ENCODE measurements at places on chromosomes 5 and 9.

DNA sequence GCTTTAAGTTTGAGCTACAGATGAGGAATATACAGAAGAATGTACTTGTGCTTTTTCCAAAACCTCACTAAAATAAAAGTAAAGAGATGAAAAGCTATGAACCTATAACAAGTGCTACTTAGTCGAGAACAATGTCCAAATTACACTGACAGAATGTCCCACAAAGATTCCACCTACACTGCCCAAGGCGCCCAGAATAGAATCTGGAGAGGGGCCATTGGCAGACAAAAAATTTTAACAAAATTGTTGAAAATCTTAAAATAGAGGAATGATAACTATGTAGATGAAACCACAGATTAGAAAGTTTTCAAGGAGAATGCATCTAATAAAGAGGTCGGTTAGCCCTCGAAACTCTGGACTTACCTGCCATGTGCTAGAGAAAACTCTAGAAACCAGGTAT, 235.3 kb downstream of the CETN3 start:
- no peak for DNase-seq

DNA sequence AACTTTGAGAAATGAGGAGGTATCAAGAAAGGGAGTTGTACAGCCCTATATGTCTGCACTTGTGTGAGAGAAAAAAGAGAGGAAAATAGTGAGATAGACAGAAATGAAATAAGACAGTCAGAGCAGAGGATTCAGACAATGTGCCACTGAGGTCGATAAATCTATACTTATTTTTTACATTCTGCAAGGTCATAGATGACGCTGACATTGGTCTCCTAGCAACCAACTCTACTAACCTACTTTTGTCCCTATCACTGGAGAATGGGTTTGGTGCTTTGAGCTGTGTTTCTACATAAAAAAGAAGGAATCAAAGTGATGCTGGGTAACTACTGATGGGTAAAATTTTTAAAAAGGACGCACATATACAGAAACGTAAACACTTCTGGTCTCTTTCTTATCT, 573.3 kb upstream of the RORB start:
- no peak for DNase-seq

- peak; percentile 93 for DNase-seq
Measured at GRCh38 chr9:89602978-89603766, 1.6 kb upstream of the GADD45G start.

DNA sequence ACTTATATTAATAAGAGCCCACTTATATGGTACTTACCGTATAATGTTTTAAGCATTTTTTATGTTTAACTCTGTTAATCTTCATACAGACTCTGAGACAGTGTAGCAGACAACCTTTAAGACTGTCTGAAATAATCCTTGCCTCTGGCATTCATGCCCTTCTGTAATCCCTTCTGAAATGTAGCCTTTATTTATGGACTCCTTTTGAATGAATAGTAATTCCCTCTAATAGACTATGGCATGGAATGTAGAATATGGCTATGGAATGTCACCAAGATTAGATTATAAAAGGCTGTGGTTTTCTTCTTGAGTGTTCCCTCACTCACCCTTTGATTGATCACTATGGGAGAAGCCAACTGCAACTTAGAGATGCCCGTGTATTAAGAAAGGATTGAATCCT, 439.4 kb downstream of the SH3GL2 start:
- DNase-seq: no peak

- no peak for DNase-seq
Measured at GRCh38 chr5:158538506-158539074, 561.1 kb downstream of the EBF1 start.

DNA sequence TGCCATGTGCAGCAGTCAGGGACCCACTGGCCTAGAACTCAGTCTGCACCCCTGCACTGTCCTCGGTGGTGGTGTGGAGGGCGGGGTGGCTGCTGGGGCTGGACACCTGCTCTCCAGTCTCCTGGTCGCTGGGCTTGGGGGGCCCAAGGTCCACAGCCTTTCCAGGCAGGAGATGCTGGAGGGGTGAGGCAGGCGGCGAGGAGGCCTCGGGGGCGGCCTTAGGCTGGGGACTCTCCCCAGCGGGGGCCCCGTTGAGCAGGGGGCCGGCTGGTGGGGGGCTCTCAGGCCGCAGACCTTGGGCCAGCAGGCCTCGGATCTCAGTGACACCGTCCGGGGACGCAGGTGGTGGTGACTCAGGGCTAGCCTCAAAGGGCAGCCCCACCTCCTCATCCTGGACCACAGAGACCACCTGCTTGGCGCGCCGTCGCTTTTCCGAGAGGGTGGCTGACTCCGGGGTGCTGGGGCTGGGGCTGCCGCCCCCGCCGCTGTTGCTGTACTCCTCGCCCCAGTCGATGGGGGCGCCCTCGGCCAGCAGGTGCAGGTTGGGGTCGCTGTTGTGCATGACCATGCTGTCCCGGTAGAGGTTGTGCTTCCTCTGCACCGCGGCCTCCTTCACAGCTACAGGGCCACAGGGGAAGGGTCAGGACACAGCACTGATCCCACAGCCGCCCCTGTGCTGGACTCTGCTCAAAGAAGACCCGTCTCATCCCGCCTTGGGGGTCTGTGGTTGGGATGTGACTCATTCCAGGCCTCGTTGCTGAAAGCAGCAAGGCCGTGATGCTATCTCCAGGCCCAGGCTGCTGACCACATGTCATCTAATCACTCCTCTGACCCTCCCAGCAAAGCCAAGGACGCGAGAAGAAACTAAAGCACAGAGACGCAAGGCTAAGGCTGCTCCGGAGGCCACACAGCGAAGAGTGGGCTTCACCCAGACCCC, 55.8 kb downstream of the LRSAM1 start:
- DNase-seq: no peak

DNA sequence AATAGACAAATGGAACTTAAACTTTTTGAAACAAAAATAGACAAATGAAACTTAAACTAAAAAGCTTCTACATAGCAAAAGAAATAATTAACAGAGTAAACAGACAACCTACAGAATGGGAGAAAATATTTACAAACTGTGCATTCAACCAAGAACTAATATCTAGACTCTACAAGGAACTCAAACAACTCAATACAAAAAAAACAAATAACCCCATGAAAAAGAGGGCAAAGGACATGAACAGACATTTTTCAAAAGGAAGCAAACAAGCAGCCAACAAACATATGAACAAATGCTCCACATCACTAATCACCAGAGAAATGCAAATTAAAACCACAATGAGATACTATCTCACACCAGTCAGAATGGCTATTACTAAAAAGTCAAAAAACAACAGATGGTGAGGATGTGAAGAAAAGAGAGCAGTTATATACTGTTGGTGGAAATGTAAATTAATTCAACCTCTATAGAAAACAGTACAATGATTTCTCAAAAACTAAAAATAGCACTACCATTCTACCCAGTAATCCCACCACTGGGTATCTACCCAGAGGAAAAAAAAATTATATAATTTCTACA, 170.8 kb upstream of the RGMB start:
- no peak for DNase-seq

- no peak for DNase-seq
Measured at GRCh38 chr9:37554318-37554717, 21.9 kb downstream of the FBXO10 start.

DNA sequence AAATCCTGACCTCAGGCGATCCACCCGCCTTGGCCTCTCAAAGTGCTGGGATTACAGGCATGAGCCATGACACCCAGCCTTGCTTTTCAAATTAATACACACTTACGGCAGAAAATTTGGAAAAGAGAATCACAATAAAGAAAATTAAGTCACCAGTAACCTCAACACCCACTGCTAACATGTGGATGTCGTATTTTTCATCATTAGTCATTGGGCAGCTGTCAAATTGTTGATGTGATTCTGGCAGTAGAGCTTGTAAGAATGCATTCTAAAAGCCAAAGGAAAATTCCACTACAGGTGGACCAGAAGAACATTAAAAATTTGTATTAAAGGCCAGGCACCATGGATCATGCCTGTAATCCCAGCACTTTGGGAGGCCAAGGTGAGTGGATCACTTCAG, 237.3 kb upstream of the TUT7 start:
- no peak for DNase-seq

DNA sequence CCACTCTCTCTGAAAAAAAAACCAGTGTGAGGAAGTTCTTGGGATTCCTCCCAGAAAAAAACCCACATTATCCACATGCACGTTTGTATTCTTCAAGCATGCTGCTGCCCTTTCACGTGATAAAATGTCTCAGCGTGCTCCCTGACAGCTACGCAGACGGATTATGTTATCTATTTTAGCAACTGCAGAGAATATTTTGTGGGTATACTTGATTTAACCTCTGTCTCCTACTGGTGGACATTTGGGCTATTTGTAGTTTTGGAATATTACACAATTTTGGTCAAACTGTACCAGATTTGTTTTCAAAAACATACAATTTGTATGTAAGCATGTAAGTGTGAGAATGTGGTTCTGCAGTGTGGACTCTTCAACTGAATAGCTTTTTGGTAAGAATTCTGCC, 10.7 kb downstream of the PRRC2B start:
- DNase-seq: no peak

DNA sequence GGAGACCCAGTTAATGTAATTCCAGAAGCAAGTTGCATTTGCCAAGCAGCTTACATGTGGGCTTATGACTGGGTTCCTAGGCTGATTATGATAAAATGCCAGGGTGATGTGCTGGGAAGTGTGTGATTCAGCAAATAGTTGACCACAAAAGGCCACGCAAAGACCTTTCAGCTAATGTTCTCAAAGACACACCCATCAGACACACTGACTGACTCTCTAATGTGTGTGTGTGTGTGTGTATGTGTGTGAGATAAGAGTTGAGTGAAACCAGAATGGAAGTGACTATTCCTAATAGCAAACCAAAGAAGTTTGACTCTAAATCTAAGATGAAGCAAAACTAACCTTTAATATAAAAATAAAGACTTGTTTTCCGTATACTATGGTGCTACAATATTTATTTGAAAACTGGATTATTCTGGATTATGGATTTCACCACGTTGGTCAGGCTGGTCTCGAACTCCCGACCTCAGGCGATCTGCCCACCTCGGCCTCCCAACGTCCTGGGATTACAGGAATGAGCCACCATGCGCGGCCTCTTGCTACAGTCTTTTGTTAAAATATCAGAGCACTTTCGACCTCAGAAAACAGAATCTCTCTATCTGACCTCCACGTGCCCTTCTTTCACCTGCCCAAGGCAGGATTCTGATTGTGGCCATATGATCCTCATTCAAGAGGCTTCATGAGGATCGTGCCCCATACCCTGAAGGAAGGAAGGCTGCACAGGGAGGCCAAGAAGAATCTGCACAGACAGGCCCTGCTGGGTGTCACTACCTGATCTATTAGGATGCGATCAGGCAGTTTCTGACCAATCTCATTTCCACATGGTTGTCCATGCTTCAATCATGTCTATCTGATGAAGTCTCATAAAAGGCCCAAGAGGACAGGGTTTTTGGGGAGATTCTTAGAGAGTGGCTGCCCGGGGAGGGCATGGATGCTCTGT, 75.6 kb downstream of the USP20 start:
- DNase-seq: no peak

DNA sequence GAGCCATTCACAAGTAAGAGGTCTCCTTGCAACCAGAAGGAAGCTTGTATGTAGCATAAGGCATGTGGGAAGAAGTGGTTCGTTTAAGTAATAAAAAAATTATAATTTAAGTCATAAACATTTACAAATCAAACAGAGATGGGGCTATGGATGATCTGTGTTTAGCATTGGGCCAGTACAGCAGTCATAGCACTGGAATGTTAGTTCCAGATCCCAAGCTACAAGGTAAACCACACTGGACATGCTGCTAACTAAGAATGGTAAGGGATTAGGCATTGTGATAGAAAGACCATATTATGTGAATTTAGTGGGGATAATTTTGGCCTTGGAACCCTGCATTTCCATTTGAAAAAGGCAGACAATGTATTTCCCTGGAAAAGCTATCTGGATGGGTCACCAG, 170.4 kb upstream of the KCNN2 start:
- no peak for DNase-seq

- no peak for DNase-seq
Measured at GRCh38 chr5:132371603-132371994, 2.1 kb downstream of the SLC22A5 start.

DNA sequence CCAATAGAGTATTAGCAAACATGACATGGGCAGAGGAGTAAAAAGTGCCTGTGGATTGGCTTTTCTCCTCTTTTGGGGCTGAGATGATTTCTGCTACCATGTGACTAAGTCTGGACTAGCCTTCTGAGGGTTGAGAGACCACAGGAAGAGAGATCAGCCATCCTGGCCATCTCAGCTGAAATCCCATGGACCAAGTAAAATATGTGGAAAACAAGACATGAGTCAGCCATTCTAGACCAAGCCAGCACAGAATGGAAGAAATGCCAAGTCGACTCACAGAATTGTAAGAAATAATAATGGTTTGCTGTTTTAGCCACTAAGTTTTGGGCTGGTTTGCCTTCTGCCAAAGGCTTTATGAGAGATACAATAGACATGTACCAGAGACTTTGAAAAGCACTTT, 377.8 kb downstream of the CHSY3 start:
- DNase-seq: no peak

GRCh38 chr5:151019331-151019730, 1.1 kb upstream of the GPX3 start:
- DNase-seq: no peak

GRCh38 chr9:112856200-112856599, 34.5 kb downstream of the SLC46A2 start:
- DNase-seq: no peak

- no peak for DNase-seq
Measured at GRCh38 chr5:14316471-14316870, 173.3 kb downstream of the TRIO start.

All from stimulated activated CD4-positive, alpha-beta T cell treated with anti-CD3 and anti-CD28 coated beads, Interleukin-2, amount 100 ng/mL, for 24 hours (primary cell).